ENCODE measurements at places on chromosomes 5 and 9. TPM values are rescaled to one million over a fixed set of nuclear protein-coding genes. Genes with fewer than 3 reads are reported as not detected.

Gene PAEP
- not detected for total RNA-seq

Gene ZBED3
- 0.54 TPM for total RNA-seq

Gene COMMD10
- total RNA-seq = 26.0 TPM

Gene TRIM32
- total RNA-seq = 41.9 TPM

Gene PDE6A
- not detected for total RNA-seq

Gene TEX48
- total RNA-seq = not detected

Gene KCNT1
- total RNA-seq = not detected

Gene TBC1D2
- 57.5 TPM for total RNA-seq

Gene RNF208
- total RNA-seq = not detected

- DNase-seq = peak; percentile 41
Observed at GRCh38 chr5:142000704-142001484, 11.9 kb downstream of the GNPDA1 start.

- no peak for DNase-seq
Observed at GRCh38 chr5:23089286-23089685, 236.1 kb upstream of the CDH12 start.

GRCh38 chr9:95807326-95807947 lies 68.1 kb upstream of the ERCC6L2 start:
- no peak for DNase-seq

DNA sequence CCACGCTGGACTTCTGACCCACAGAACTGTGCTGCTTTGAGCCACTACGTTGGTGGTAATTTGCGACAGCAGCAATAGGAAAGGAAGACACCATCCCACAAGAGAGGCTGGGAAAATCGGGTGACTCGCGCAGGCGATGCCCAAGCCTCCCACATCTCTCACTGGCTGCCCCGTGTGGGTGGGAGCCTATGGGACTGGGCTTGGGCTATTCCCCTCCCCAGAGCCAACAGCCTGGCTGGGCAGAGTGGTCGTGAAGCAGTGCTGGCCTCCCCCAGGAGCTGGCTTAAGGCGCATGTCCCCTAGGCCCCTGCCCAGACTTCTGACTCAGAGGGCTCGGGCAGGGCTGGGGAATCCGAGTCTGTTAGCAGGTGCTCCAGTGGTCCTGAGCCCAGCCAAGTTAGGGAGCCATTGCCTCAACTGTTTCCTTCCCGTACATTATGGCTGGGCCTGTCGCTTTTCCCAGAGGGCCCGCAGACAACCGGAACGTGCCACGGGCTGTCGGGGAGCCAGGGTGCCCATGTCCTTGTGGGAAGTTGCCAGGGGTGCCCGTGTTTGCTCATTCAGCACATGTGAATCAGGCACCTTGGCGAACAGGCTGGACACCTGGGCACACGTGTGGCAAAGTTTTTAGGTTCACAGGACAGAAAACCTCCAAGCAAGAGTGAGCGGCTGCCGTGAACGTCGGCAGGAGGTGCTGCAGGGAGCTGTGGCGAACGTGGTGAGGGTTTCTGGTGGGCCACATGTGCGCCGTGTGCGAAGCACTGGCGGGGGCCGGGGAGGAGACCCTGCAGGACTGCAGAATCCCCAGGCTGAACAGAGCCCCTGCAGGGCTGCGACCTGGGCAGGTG lies 7.0 kb upstream of the RASGEF1C start:
- DNase-seq = no peak

DNA sequence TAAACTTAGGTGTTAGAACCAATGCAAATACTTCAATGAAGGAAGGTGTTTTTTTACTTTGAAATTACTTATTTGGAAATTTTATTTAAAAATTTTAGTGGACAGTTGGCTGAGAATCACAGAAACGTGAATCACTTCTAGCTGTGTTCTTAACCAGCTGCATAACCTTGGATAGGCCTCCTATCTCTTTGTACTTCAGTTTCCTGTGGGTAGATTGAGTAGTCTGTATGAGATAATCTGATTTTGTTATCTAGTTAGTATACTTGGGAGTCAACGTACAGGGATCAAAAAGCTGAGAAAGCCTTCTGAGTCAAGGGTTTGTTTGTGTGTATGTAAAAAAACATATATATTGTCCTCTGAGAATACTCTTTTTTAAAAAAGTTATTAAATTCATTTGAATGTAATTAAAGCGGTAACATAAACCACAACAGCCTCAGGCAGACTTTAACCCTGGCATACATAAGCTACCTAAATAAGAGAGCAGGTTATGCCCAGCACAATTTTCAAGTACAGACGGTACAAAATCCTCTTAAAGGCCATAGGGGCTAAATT lies 38.1 kb upstream of the ZCCHC7 start:
- peak; percentile 25 for DNase-seq

DNA sequence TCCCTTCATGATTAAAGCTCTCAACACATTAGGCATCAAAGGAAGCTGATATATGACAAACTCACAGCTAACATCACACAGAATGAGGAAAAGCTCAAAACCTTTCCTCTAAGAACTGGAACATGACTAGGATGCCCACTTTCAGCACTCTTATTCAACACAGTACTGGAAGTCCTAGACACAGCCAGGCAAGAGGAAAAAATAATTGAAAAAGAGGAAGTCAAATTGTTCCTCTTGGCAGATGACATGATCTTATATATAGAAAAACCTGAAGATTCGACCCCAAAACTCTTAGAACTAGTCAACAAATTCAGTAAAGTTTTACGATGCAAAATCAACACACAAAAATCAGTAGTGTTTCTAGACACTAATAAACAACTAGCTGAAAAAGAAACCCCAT lies 144.3 kb upstream of the NREP start:
- no peak for DNase-seq

DNA sequence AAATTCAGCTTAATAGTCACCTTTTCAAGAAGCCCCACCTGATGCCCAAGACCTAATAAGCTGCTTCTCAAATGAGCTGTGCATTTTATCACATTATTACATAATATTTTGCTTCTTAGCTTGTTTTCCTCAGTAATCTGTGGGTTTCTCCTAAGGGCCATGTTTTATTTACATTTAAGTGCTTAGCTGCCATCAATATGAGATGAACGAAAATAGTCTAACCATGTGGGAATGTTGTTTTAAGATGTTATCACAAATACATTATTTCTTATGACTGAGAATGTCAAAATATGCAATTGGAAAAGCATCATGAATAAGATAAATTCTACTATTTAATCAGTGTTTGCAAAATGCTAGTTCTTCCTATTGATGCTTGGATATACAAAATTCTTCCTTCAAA lies 10.1 kb downstream of the ARRDC3 start:
- no peak for DNase-seq

GRCh38 chr9:38067859-38068681 lies 957 bp downstream of the SHB start:
- DNase-seq = peak; percentile 53

DNA sequence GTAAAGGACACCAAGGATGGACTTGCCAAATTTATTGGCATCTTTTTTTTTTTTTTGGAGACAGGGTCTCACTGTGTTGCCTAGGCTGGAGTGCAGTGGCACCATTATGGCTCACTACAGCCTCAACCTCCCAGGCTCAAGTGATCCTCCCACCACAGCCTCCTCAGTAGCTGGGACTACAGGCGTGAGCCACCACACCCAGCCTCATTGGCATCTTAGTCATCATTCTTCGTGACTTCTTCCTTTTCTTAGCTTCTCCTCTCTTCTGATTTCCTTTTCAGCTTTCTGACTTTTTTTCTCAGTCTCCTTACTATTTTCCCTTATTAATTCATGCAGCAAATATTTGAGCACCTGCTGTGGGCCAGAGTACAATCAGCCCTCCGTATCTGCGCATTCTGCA lies 6.1 kb downstream of the MAML1 start:
- DNase-seq = no peak

DNA sequence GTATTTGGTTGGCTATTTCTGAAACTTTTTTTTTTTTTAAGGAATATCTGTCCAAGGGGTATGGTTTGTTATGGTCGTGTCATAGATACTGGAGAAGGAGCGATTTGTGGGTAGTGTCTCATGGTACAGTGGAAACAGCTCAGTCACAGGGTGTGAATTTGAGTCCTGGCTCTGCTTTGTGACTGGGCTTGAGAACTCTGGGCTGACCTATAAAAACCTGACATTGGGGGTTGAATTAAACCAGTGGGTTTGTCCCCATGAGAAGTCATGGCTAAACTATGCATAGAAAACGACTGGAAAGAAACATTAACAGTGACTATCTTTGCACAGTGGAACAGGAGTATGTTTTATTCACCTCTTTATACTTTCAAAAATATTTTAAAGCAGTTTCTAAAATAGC lies 54.7 kb downstream of the MACROH2A1 start:
- DNase-seq = peak; percentile 77

DNA sequence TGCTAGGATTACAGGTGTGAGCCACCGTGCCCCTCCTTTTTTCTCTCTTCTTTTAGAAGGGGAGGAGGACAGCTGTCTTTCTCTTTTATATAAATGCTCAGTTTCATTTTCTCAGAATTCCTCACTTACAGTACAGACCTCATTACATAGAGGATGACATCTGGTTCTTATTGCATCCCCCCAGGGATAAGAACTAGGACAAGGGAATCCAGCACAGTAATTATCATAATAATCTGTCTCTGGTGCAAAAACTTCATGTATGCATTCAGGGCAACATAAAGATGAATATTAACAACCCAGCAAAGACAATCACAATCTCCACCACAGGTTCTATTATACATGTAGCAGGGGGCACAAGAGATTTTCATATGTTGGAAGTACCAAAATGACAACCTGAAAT lies 5.1 kb downstream of the SPZ1 start:
- no peak for DNase-seq

DNA sequence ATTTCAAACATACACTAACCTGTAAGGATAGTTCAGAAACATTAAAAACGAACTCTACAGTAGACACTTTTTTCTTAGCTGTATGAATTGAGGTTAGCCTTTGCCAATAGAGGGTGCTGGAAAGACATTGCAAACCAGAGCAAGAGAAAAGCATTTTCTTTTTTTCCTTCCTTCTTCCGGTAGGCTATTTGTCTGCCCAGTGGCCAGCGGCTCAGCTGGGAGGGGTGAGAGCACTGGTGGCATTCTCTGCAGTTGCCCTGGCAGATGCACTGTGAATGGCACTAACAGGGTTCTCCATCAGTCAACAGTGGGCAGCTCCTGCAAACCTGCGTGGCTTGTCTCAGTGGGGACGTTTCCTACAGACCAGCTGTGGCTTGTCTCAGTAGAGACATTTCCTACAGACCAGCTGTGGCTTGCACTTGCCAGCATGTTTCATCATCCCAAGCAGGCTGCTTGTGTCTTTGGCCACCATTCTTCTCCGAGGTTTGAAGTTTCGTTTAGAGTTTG lies 984.5 kb upstream of the CDH18 start:
- no peak for DNase-seq

DNA sequence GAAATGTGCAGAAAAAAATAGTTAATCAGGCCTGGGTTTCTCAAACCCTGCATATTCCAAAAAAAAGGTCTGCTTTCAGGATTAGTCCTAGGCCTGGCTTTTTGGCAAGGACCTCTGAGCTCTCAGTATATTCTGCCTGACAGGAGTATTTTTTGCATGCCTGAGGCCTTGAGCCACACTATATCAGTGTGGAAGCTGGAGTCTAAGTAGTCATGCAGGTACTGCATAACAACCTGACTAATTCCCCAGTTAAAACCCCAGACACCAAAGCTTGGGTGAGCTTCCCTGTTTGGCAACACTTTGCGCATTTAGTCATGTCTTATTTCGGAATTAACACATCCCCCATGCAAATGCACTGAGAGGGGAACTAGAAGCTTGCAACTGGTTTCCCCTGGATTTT lies 359.5 kb downstream of the CETN3 start:
- no peak for DNase-seq

DNA sequence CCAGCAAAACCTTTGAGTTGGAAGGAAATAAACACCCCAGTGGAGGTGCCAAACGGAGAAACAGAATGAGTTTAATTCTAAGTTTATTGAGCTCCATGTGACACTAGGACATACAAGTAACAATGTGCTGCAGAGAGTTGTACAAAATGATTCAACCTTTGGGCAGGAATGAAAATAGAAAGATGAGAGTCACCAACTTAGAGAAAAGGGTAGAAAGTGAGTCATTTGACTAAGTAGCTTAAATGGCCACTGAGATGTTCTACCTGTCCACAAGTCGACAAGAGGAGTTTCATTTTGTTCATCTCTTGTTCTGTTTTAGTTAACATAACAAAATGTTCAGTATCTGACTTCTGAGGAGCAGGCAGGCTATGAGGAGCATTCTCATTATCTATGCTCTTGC lies 284.7 kb downstream of the NR2F1-AS1 start:
- peak; percentile 53 for DNase-seq

- no peak for DNase-seq
Observed at GRCh38 chr9:133141833-133142595, 21.0 kb upstream of the RALGDS start.
